Skeletal muscle tissue (tissue), 5 donors: ENCODE measurements at places on chromosomes 7 and 10. TPM values are rescaled to one million over a fixed set of nuclear protein-coding genes. Genes with fewer than 3 reads are reported as not detected.

Gene CDHR3
- total RNA-seq: 12.0 TPM

Gene FFAR4
- total RNA-seq: 0.52 TPM

Gene DOCK4
- 24.5 TPM for total RNA-seq

Gene CALHM1
- total RNA-seq: not detected

Gene TIMM23
- total RNA-seq: 61.6 TPM
